ENCODE measurements at places on chromosomes 3 and 15.

GRCh38 chr15:66757030-66757429 lies 55.0 kb downstream of the SMAD6 start:
- no peak for DNase-seq

DNA sequence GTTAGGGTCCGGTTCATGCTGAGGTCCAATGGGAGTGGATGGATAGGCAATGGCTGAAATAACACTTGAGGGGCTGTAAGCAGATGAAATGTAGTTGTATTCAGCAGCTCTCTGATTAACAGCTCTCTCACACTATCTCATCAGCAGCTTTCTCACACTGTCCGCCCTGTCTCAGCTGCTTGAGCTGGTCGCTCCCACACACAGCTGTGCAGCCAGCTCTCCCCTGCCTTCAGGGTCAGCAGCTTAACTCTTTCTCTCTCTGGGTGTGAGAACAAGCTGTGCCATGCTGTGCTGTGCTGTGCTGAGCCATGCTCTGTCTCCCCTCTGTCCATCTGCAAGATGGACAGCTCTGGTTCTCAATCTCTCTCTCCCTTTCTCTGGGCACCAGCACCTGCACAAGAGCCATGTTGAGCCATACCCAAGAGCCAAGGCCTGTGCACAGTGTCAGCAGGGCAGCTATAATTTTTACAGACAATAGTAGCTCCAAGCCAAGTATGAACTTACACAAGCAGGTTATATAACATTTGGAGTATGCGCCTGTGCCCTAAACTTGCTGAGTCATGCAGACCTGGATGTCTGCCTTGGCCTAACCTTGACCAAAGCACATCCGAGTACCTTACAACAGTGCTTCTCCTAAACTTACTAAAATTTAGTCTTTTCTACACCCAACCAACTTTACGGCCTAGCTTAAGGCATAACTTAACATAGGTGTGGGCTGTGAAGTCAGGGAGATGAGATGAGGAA lies 291.3 kb upstream of the TRIM42 start:
- no peak for DNase-seq

DNA sequence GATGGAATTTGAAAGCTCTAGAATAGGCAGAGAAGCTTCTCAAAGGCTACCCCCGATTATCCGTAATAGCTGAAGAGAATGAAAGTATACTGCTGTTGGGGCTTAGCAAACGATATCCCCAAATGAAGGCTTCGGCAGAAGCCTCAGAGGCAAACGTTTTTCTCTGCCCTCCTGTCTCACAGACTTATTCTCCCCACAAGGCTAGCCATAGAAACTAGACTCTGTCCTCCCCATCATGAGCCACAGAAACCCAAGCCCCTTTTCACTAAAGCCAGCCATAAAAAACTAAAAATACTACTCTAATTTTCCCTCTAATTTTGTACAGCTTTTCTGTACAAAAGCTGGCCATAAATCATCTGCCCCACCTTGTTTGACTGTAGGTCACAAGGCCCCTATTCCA lies 413.4 kb upstream of the CFAP20DC start:
- DNase-seq: no peak

GRCh38 chr3:55795746-55796145 lies 308.6 kb upstream of the WNT5A start:
- no peak for DNase-seq

- no peak for DNase-seq
Observed at GRCh38 chr3:98869391-98869790, 32.1 kb downstream of the DCBLD2 start.

DNA sequence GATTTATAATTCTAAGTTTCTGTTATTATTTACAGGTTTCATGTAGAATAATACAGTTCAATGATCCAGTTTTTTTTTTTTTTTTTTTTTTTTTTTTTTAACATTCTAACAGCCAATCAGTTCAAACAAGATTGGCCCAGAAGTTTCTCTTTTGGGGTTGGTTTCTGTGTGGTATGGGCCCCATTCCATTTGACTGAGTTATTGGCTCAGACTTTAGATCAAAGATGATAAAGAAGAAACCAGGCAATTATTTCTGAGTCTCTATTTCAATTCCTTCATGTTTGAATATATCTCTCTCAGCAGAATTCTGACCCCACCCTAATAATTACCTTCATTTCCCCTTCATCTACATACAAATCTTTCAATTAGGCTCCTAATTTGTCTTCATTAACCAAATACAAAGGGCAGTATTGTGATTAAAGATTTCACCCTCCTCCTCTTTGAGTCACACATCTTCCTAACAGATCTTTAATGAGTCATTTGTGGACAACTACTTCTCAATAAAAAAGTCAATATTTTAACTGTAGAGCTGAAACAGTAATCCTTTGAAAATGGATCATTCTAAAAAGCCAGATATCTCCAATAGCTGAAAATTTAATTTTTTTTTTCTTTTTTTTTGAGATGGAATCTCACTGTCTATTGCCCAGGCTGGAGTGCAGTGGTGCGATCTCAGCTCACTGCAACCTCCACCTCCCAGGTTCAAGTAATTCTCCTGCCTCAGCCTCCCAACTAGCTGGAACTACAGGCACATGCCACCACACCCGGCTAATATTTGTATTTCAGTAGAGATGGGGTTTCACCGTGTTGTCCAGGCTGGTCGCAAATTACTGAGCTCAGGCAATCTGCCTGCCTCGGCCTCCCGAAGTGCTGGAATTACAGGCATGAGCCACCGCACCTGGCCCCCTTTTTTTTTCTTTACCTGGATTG lies 878.8 kb downstream of the NAALADL2 start:
- DNase-seq: no peak

Data from hypothalamus (tissue), 51 donors.